HEK293T (cell line): ENCODE measurements at places on chromosomes 5 and 9.
A peak's percentile ranks its signal among the peaks of the same experiment; 100 is the strongest.

DNA sequence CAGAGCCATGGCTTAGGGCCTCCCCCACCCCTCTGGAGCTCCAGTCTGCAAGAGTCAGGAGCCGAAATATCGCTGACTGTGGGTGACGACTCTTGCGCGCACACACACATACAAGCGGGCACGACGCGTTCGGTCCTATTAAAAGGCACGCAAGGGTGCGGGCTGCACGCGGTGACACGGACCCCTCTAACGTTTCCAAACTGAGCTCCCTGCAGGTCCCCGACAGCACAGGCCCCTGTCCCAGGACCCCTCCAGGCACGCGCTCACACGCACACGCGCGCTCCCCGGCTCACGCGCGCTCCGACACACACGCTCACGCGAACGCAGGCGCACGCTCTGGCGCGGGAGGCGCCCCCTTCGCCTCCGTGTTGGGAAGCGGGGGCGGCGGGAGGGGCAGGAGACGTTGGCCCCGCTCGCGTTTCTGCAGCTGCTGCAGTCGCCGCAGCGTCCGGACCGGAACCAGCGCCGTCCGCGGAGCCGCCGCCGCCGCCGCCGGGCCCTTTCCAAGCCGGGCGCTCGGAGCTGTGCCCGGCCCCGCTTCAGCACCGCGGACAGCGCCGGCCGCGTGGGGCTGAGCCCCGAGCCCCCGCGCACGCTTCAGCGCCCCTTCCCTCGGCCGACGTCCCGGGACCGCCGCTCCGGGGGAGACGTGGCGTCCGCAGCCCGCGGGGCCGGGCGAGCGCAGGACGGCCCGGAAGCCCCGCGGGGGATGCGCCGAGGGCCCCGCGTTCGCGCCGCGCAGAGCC lies at the start of gene GRIN1:
TSS of gene GRIN1 (plus strand) at position 433 of the 746 bp plus-strand sequence. CDS start 333 bp downstream, outside the sequence.
- DNase-seq: no peak

DNA sequence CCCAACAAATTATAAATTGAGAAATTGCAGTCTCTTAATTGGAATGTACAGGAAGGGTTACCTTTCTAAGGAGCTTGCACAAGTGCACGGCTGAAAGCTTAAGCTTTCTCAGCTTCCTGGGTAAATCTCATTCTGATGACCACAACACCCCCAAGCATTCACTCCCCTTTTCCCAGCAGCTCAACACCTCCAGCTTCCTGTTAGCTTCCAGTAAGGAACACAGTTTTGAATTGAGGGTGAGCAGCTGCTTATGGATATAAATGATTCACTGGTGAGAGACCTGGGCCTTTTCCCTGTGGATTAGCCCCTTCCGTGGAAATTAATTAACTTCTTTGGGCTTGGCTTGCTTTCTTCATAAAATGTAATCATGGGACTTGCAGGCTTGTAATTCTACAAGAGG lies 101.2 kb downstream of the SLC28A3 start:
- no peak for DNase-seq

- no peak for DNase-seq
These were observed 283.9 kb upstream of the TNC start for GRCh38 chr9:115401756-115402327.

DNA sequence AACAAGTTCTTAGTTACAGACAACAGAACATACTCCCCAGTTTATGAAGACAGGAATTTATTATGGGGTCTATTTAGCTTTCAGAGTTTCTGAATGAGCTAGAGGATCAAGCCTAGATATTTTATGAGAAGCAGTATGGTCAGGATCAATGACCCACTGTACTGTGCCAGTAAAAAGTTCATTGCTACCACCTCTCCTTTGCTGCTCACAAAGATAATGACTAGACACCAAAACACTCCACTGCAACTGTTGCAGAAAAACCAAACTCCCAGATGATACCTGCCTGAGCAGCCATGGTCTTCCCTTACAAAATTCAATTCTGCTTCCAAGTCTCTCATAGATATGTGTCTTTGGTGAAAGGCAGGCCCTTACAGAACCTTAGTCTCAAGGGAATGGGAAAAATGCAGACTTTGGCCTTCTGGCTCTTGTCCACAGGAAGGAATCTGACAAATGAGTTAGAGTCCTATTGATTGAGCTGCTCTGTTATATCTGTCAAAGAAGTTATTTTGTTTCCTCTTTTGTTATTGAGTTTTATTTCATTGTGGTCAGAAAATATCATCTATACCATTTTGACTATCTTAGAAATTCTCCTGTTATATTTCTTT lies 74.7 kb upstream of the RASGRF2 start:
- DNase-seq: no peak

- DNase-seq: no peak
These were observed 57.3 kb downstream of the DAPK1 start for GRCh38 chr9:87554976-87555375.

DNA sequence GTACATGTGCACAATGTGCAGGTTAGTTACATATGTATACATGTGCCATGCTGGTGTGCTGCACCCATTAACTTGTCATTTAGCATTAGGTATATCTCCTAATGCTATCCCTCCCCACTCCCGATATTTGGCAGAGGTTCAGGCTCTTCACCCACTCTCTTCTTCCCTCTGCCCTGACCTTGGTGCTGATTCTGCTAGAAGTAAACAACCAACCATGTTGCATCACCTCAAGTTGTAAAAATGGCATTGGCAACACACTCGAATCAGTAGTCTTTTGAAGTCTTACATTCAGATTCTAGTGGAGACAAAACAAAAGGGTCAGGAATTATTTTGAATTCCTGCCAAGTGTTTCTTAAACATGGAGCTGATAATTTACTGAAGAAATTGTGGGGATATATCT lies 40.0 kb downstream of the PRR16 start:
- no peak for DNase-seq

GRCh38 chr5:142375944-142376411 lies 51.2 kb upstream of the SPRY4 start:
- no peak for DNase-seq

GRCh38 chr9:85554349-85554748 lies 187.4 kb downstream of the AGTPBP1 start:
- DNase-seq: no peak

DNA sequence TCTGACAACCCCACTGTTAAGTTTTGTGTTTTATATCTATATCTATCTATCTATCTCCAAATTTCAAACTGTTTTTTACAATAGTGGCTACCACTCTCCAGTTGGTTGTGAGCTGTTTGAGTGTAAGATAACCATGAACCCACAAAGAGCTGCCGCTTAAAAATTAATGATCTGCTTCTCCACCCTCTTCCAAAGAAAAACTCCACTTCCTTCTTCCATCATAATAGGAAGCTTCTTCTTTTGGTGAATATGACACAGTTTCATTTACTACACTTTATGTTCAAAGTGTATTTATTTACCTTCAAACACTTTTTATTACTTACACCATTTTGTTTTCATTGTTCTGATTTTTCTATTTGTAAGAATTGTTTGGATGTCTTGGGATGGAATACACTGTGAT lies 37.9 kb downstream of the SPZ1 start:
- no peak for DNase-seq

- no peak for DNase-seq
These were observed 274.2 kb upstream of the SMC2 start for GRCh38 chr9:103819936-103820335.

DNA sequence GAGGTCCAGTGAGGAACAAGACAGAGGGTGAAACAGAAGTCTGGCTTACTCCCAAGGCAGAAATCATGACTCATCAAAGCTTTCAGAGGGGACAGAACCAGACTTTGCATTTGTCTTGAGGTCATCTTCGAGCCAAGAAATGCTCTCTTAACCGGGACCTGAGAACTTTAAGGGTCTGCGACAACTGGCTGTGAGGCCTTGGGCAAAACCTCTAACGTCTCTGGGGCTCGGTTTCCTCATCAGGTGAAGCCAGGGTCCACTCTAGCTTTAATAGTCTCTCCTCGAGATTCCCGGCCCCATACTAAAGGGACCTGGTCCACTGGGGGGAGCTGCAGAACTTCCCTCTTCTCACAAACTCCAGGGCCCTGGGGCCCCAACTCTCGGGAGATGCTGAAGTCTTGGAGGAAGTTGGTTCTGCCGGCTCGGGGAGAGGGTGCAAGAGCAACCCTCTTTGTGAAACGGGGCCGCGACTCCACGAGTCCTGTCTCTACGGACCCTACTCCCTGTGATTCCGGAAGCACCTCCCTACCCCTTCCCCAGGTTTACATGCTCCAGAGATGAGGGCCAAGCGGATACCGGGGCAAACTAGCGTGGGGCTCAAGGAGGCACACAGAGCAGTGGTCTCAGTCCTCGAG lies 2.6 kb downstream of the GLIS3 start:
- peak; percentile 28 for DNase-seq

- DNase-seq: peak; percentile 67
These were observed 63.1 kb downstream of the CXXC5 start for GRCh38 chr5:139711067-139711905.

- DNase-seq: no peak
These were observed 7.2 kb upstream of the SMIM32 start for GRCh38 chr5:136200130-136200529.

GRCh38 chr5:64019746-64020145 lies 57.5 kb upstream of the HTR1A start:
- DNase-seq: no peak

GRCh38 chr9:26510137-26510536 lies 382.5 kb downstream of the CAAP1 start:
- DNase-seq: no peak

DNA sequence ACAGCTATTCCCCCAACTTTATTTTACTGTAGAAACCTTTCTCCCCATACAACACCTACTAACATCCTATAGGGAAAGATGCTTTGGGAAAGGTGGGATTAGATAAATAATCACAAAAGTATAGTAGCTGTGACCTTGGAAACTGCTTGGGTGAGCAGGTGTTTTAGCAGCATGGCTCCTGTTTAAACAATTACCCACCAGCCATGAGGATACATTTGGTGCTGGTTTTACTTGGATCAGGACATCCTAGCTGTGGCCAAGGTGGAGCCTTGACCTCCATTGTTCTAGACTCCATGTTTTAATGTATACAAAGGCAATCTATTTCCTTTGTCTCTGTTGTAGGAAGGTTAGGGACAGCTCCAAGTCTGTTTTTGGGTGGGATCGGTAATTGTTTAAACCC lies 56.8 kb upstream of the ALDH1B1 start:
- no peak for DNase-seq

DNA sequence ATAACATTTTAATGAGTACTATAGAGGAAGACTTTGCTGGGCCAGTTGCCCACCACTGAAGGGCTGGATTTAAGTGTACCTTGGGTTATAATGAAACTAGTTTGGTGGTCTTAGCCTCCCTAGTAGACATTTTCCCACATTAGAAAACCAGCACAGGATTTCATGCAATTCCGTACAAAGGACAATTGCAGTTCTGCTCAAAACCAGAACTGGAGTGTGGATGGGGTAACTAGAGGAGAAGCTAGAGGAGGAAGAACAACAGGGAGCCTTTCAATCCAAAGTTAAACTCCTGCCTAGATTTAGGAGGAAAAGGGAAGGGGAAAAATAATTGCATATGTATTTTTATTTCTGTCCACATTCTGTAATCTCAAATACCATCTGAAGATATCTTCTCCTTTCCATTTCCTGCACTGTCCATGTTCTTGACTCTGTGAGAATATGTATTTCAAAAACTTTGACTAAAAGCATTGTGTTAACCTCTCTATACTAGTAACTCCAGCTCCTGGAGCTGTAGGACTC lies 97.5 kb upstream of the SSBP2 start:
- DNase-seq: no peak

GRCh38 chr9:112020680-112021596 lies 124.3 kb downstream of the UGCG start:
- DNase-seq: no peak

DNA sequence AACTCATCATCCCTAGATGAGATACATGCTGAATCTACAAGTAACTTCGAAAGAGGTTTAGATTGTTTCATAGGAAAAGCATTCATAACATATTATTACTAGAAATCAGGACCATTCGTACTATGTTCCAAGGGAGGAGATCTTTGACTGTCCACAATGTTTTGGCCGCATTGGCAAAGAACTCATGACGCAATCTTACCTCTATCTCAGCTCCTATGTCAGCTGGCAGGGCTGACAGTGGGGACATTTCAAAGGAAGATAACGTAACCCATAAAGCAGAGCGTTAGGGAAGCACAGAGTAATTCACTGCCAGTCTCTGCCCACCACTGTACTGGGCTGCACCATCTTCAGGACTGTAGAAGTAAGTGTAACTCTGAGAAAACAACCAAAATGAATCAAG lies 69.7 kb downstream of the EFNA5 start:
- DNase-seq: no peak

- DNase-seq: no peak
These were observed 301.6 kb downstream of the ISL1 start for GRCh38 chr5:51684794-51685355.

DNA sequence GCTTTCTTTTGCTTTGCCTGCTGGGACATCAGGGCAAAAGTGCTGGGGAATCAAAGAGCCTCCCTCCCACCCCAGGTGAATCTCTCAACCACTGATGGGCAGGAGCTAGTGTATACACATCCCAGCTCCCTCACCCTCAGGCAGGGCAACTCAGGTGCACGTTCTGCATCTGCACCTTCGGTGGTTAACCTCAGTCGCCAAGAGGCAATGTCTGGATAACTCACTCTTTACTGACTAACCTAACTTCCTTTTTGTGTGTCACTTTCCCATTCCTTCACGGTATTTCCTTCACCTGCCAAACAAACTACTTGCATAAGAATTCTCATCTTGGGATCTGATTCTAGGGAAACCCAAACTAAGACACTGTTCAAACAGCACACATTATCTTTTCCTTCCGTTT lies 26.3 kb downstream of the CNTFR start:
- no peak for DNase-seq

GRCh38 chr5:72451741-72452505 lies 55.3 kb downstream of the ZNF366 start:
- DNase-seq: no peak

GRCh38 chr9:129405089-129405826 lies 215.6 kb downstream of the C9orf50 start:
- no peak for DNase-seq

DNA sequence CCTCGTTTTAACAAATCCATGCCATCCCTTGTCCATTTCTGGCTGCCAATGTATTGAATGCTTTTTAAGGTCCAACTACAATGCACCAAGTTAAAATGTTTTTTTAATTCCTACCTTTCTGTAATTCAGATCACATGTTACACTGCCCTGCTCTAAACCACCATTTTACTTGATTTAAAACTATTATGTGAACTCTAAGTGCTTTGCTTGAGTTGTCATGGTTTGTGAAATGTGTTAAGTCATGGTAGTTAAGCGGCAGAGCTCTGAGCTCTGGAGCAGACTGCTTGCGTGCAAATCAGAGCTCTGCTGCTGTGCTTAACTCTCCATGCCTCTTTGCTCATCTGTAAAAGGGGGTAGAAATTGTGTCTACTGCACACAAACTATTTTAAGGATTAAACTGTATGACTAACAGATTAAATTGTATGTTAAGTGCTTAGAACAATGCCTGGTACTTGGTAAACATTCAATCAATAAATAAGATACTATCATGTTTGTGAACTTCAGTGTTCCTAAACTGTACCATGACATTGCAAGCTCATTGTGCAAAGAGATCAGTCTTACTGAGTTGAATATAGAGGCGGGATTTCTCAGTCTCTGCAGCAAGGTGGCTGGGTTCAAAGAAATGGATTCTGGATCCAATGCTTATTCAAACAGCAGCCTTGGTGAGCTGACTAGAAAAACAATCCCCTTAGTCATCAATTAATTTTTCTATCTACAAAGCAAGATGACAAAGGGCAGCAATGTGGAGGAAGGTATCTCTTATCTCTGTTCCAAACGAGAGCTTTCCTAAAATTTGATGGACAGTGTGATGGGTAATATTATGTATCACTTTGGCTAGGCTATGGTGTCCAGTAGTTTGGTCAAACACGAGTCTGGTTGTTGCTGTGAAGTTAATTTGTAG lies 16.1 kb upstream of the CMBL start:
- DNase-seq: no peak

GRCh38 chr5:17316970-17317459 lies 99.6 kb downstream of the BASP1 start:
- no peak for DNase-seq

- DNase-seq: no peak
These were observed 32.5 kb downstream of the IDNK start for GRCh38 chr9:83655433-83655832.
